Glutamatergic neuron (in vitro differentiated cells): ENCODE measurements at places on chromosomes 13 and 19. TPM values are rescaled to one million over a fixed set of nuclear protein-coding genes. Genes with fewer than 3 reads are reported as not detected.

DNA sequence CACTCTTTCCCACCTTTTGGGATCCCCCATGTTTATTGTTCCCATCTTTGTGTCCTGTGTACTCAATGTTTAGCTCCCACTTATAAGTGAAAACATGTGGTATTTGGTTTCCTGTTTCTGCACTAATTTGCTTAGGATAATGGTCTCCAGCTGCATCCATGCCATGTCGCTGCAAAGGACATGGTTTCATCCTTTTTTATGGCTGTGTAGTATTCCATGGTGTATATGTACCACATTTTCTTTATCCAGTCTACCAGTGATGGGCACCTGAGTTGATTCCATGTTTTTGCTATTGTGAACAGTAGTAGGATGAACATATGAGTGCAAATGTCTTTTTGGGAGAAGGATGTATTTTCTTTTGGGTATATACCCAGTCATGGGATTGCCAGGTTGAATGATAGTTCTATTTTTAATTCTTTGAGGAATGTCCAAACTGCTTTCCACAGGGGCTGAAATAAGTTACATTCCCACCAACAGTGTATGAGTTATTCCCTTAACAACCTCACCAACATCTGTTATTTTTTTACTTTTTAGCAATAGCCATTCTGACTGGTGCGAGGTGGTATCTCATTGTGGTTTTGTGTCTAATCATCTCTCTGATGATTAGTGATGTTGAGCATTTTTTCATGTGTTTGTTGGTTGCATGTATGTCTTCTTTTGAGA lies 55.7 kb upstream of the MEDAG start:
- peaks cover 6% of the 10 kb centered on the region for H3K4me1 ChIP-seq
- peaks cover 4% of the 10 kb centered on the region for H3K27me3 ChIP-seq
- peaks cover 4% of the 10 kb centered on the region for H3K36me3 ChIP-seq
- DNase-seq = no peak

The SLC7A9 gene
- 0.64 TPM for total RNA-seq

- no peak overlapping the region for H3K4me3 ChIP-seq
- no peak for DNase-seq
- H3K27me3 ChIP-seq = no peaks in the 10 kb centered on the region
- no peak overlapping the region for H3K27ac ChIP-seq
- peaks cover 4% of the 10 kb centered on the region for H3K36me3 ChIP-seq
Measured at GRCh38 chr13:39888865-39889810, 233.7 kb downstream of the COG6 start.

The HTR2A gene
- not detected for total RNA-seq

The RUBCNL gene
- total RNA-seq = 1.9 TPM

The CNOT3 gene
- total RNA-seq = 56.9 TPM

The SOX1 gene
- 0.76 TPM for total RNA-seq

The BORA gene
- 2.5 TPM for total RNA-seq

The RPL18 gene
- 1,011 TPM for total RNA-seq

DNA sequence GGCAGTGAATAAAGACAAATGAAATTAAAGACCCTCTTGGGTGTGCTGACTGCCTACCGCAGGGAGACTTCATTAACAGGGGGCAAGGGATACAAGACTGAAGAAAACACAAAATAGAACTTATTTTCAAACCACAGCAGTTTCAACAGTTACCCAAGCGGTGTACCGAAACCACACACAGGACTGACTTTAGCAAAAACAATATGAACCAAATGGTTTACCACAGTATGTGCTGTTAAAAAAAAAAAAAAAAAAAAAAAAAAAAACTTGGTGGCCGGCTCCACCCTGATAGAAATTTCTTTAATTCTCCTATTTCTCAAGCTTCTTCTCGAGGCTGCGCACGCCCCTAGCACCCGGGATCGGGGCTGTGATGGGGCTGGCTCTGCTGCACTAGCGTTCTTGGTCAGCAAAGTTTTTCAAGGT lies 42.6 kb downstream of the KLF2 start:
- H3K27me3 ChIP-seq = peaks cover 8% of the 10 kb centered on the region
- H3K4me1 ChIP-seq = peaks cover 19% of the 10 kb centered on the region
- no peak overlapping the region for H3K27ac ChIP-seq
- H3K36me3 ChIP-seq = no peaks in the 10 kb centered on the region

DNA sequence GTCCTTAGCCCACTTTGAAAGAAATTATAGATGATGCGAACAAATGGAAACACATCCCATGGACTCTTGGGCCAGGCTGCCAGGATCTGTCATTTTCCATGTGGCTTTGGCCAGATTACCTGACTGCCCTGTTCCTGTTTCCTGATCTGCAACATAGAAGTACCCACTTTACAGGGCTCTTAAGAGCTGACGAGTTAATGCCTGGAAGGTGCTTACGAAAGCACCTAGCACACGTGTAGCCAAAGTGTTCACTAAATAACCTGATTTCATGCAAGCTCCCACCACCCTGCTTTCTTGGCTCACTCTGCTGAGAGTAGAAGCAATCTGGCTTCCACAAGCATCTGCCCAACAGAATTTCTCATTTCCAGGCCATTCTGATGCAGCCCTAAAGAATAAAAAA lies 575.2 kb downstream of the MYO16 start:
- H3K27me3 ChIP-seq = peaks cover 2% of the 10 kb centered on the region
- no peak overlapping the region for H3K27ac ChIP-seq
- DNase-seq = no peak
- H3K36me3 ChIP-seq = no peaks in the 10 kb centered on the region
- no peak overlapping the region for H3K4me3 ChIP-seq
- H3K4me1 ChIP-seq = peaks cover 27% of the 10 kb centered on the region

DNA sequence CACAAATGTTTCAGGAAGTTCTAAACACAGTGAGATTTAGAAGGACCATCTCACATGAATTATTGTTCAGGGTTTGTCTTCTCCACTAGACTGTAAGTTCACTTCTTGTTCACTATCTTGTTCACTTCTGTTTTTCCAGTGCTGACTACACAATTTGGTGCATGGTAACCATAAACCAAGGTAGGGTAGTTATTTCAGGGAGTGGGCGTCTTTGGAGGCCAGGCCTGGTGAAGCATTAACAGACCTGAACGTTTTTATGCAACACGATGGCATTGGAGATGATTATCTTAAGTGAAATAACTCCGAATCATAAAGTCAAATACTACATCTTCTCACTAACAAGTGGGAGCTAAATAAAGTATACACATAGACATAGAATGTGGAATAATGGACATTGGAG lies 14.4 kb upstream of the OXGR1 start:
- no peak overlapping the region for H3K27ac ChIP-seq
- H3K36me3 ChIP-seq = no peaks in the 10 kb centered on the region
- no peak overlapping the region for H3K4me3 ChIP-seq
- no peak for DNase-seq
- no peaks in the 10 kb centered on the region for H3K27me3 ChIP-seq

The NTN5 gene
- total RNA-seq = 1.8 TPM

DNA sequence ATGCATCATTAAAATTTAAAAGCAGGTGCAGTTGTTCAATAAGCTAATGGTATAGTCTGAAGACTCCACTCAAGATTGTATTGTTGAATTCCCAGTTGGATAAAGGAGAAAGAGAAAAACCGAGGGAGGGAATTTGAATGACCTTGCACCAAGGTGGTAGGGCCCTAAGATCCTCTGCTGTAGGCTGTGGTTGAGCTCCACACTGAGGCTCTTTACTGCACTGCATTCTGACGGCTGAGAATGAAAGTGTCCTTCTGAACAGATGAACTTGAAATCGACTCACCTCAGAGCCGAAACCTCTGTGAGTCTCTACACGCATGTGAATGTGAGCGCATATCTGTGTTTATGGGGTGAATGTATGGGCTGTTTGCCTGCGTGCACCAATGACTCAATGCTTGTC lies 388.9 kb upstream of the DACH1 start:
- H3K4me1 ChIP-seq = no peaks in the 10 kb centered on the region
- DNase-seq = peak; percentile 50
- no peak overlapping the region for H3K4me3 ChIP-seq
- H3K36me3 ChIP-seq = no peaks in the 10 kb centered on the region
- no peak overlapping the region for H3K27ac ChIP-seq
- H3K27me3 ChIP-seq = no peaks in the 10 kb centered on the region

The ZNF175 gene
- total RNA-seq = 12.4 TPM

DNA sequence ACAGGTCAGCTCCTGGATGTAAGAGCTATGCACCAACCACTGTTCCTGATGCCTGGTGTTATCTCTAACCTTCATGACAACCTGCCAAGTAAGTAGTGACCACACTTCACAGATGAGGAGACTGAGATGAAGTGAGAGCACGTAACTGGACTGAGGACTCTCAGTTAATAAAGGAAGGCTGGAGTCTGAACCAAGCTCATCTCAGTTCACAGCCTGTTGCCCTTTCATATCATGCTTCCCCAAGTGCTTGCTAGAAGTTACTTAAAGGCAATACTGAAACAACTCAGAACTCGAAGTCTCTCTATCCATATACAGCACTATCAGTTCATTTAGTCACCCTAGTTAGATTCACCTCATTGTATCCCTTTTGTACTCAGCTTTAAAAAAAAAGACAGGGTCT lies 119.7 kb downstream of the ABCC4 start:
- H3K27me3 ChIP-seq = peaks cover under 1% of the 10 kb centered on the region
- no peak for DNase-seq
- no peak overlapping the region for H3K27ac ChIP-seq
- H3K4me3 ChIP-seq = no peak overlapping the region
- H3K4me1 ChIP-seq = no peaks in the 10 kb centered on the region

GRCh38 chr13:97011446-97012131 lies 17.3 kb upstream of the OXGR1 start:
- no peaks in the 10 kb centered on the region for H3K4me1 ChIP-seq
- H3K36me3 ChIP-seq = no peaks in the 10 kb centered on the region
- no peak overlapping the region for H3K4me3 ChIP-seq
- no peak for DNase-seq
- no peaks in the 10 kb centered on the region for H3K27me3 ChIP-seq

The MOB3A gene
- 66.0 TPM for total RNA-seq

DNA sequence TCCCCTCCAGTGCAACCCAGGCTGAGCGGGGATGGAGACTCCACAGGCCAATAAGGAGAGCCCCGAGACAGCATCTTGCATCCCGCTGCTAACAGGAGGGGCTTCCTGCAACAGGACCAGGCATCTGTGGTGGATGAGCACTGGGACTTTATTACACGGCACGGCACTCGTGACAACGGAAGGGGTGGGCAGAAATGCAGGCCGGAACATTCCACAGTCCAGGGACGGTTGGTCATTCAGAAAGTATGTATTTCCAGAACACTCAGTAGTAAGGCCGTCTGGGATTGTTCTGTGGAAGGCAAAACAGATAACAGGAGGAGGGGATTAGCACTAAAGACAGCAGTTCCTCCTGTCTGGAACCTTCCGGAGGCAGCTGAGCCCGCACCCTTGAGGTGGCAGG lies 3.3 kb upstream of the TM6SF2 start:
- no peak for DNase-seq
- peak overlapping the region; percentile 71 for H3K4me3 ChIP-seq
- peaks cover 29% of the 10 kb centered on the region for H3K27me3 ChIP-seq
- H3K27ac ChIP-seq = peak overlapping the region; percentile 89

The METTL21C gene
- not detected for total RNA-seq

The GTF3A gene
- total RNA-seq = 70.2 TPM
